Urothelium cell line (cell line): ENCODE measurements at places on chromosomes 4 and X.

- no peak for DNase-seq
Observed at GRCh38 chr4:183773790-183774189, 114.7 kb downstream of the TRAPPC11 start.

DNA sequence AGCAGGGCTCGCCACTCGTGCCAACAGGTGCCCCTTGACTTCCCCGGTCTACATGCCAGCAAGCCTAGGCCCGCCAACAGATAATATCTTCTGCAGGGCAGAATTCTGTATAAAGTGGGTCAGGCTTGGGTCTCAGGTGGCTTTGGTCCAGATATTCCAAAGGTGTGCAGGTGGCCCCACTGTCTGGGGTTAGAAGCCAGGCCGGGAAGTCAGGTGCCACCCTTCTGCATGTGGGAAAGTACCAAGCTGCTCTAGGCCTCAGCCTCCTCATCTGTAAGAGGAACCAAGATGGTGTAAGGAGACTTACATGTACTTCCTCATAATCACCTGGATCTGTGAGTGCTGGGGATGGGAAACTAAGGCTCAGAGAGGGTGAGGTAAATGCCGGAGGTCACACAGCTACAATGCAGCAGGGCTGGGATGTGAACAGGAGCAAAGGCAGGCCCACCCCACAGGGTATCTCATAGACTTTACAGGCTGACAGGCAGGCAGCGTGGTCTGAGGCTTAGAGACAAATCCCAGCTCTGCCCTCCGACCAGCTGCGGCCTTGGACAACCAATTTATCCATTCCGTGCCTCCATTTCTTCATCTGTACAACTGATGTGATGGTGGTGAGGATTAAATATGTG is 35.9 kb downstream of the WDR1 start:
- DNase-seq: no peak

DNA sequence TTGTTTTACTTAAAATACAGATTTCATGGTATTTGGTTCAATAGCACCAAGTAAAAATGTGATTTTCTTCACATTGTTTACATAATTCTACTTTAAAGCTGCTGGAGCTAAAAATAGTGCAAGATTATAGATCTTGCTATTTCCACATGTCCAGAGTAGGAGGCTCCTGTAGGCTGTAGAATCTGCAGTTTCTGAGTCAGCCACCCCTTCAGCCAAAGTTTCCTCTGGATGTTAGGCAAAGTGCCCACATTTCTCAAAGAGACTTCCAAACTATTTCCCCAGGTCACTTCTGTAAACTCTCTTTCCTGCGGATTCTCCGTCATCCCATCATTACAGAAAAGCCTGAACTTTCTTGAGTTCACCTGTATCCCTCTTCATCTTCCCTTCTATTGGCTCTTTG is 342.5 kb upstream of the FSTL5 start:
- DNase-seq: no peak

- no peak for DNase-seq
Observed at GRCh38 chr4:6761649-6762615, 20.6 kb upstream of the KIAA0232 start.

DNA sequence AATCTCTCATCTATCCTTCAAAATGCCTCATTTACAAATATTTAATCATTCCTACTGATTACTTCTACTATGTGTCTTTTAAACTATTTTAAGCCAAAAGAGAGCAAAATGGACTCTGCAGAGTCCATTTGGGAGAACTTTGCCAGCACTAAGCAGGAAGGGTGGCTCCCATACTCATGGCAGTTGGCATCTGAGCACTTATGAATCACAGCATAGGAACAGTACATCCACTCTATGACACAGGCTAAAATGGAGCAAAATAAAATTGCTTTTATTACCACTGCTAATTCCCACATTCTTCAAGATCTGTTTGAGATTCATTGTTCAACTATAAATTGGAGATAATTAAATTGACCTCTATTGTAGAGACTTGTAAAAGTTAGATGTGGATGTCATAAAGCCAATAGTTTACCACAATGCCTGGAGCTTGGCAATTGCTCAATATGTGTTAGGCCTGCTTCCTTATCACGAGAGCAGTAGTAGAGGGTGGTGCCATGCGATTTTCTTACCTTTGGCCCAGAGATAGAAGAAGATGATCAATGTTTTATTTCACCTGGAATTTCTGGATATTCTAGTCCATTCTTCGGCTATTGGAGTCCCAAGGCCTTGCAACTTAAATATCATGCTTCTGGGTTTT is 19.1 kb downstream of the HPGD start:
- no peak for DNase-seq

- no peak for DNase-seq
Observed at GRCh38 chr4:36196145-36196913, 48.0 kb downstream of the ARAP2 start.

DNA sequence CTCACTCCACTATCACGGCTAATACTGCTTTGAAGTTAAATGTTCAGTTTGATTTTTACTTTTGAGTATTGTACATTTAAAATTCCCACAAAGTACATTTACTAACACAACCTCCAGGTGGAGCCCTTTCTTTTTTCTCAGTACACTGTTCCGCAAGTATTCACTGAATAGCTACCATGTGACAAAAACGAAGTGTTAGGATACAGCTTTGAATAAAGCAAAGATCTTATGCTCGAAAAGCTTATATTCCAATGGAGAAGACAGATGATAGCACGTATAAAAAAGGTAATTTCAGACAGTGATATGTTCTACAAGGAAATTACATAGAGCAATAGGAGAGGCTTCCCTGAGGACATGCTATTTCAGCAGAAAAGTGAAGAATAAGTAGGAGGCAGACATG is 60.7 kb upstream of the ABCG2 start:
- DNase-seq: peak; percentile 31

DNA sequence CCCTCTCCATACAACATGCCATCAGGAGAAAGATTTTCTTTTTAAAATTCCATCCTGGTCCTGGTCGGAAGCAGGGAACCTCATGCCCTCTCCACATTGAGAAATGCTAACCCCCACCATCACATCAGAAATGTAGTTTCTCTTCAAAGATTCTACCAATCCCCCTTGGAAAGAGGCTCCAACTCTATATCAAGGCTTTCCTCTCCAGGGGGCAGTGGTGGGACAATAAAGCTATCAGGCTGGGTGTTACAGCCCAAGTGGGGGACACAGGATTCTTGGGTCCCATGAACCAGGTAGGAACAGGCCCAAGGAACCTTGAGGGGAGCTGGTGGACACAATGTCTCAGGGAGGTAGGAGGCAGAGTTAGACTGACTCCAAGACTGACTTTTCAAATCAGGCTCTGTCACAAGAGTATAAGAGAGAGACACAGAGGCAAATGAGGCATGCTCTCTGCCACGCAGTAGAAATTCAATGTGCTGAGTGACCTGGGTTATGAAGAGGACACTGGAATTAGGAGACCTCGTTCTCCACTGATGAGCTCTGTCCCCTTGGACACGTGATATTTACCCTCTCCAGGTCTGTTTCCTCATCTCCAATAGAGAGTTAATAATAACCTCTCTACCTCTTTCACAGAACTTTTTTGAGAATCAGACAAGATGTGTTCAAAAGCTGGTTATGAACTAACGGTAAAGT is 4.5 kb downstream of the GJB1 start:
- no peak for DNase-seq

DNA sequence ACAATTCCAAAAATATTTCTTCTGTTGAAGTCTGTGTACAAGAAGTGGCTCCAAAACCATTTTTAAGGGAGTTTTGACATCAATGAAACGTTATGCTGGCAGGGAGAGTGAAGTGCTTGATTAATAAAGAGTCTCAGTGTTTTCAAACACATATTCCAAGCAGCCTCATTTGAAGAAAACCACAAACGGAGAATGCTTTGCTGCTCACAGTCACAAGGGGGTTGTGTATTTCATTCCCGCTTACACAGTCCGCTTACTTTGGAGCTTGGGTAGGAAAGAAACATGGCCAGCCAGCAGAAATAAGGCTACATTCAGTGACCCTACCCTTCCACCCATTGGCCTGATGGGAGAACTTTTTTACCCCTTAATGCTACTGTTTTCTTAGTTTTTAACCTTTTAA is 586.2 kb downstream of the RAB28 start:
- no peak for DNase-seq

DNA sequence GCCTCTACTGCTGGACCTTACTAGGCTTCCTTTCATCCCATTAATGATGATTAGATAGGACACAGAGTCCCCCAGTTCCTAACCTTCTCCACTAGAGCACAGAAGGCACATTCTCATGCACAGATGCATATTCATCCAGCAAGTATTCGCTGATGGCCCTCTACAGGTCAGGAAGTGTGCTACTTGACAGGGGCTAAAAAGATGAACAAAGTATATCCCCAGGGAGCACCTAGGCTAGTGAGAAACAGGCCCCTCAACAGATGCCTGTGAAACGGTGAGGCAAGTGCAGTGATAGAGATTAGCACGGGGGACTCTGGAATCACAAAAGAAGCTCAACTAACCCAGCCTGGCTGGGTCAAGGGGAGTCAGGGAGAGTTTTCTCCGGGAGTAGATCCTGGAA is 95.8 kb downstream of the MGST2 start:
- DNase-seq: peak; percentile 15
